Activated CD4-positive, alpha-beta T cell treated with anti-CD3 and anti-CD28 coated beads, Interleukin-2, amount 10 ng/mL, durations not matched to agents 7 days and 5 days (primary cell): ENCODE measurements at places on chromosomes 7 and 10. TPM values are rescaled to one million over a fixed set of nuclear protein-coding genes. Genes with fewer than 3 reads are reported as not detected.

GRCh38 chr10:114135476-114135875 is 38.5 kb downstream of the CCDC186 start:
- DNase-seq: no peak

The FOXP2 gene
- not detected for total RNA-seq

- DNase-seq: no peak
Observed at GRCh38 chr10:88540351-88540750, 42.8 kb downstream of the RNLS start.

The CCDC136 gene
- 5.1 TPM for total RNA-seq

DNA sequence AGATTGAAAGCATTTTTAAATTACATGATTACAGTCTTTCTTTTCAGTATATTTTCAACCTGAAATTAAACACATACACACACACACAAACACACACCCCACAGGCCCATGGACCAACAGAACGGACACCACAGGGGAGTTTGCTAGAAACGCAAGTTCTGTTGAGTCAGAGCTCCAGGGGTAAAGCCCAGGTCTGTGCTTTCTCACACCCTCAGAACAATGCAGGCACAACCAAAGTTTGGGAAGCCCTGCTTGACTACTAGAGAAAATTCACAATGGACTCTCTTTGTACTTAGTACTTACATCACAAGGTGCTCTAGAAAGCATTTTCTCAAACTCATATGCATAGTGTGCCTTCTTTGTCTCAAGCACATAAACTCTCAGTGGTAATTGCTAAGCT is 704.0 kb upstream of the IGFBP3 start:
- no peak for DNase-seq

DNA sequence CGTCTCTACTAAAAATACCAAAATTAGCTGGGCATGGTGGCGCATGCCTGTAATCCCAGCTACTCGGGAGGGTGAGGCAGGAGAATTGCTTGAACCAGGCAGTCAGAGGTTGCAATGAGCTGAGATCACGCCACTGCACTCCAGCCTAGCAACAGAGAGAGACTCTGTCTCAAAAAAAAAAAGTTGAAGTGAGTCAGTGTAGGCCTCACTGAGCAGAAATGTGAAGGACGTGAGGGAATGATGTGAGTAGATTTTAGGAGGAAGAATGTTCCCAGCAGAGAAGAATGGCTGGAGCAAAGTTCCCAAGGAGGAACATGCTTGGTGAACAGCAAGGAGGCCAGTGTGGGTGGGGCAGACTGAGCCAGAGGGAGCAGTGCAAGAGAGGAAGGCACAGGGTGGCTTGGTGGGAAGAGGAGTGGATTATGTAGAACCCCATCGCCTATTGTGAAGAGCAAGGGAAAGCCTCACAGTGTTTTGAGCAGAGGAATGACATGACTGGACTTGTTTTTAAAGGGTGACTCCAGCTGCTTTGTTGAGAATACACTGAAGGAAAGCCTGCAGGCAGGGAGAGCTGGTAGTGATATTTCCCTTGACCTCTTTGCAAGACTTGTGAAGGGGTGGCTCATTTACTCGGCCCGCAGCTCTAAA is 708.7 kb downstream of the SUGCT start:
- DNase-seq: no peak

DNA sequence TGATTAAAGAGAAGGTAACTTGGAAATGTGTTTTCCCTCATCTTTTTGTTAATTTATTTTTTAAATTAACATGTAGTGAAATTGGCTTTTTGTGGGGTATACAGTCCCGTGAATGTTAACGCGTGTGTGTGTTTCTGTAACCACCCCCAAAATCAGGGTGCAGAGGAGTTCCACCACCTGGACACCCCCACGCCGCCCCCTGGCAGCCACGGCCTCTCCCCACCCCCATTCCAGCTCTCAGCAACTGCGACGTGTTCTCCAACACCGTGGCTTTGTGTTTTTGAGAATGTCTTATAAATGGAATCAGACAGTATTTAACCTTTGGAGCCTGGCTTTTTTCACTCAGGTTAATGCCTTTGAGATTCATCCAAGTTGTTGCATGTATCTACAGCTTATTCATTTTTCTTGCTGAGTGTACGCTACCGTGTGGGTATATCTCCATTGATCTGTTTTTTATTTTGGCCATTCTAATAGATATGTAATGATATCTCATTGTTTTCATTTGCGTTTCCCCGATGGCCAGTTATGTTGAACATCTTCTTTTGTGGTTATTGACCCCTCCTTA is 218.8 kb downstream of the EBF3 start:
- no peak for DNase-seq

- DNase-seq: no peak
Observed at GRCh38 chr10:44647877-44648542, 263.1 kb upstream of the CXCL12 start.

DNA sequence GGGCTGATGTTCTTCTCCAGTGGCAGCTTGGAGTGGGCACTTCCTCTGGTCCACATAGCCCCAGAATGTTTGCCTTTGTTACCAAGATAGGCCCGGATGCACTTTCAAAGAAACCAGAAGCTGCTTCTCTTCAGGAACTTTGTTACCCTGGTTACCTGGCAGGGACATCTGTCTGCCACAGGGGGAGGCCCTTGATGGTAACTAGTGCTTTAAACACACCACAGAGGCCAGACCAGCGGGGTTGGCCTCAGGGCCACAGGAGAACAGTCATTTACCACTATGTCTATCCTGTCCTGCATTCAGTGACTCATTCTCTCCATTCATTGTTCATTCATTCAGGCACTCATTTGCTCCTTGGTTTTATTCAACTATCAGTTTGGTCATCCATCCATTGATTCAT is 11.9 kb upstream of the PLEKHA1 start:
- no peak for DNase-seq

The SEPTIN14 gene
- total RNA-seq: not detected

The LGI1 gene
- total RNA-seq: not detected

The LRRD1 gene
- total RNA-seq: not detected

The SCIN gene
- 1.6 TPM for total RNA-seq

DNA sequence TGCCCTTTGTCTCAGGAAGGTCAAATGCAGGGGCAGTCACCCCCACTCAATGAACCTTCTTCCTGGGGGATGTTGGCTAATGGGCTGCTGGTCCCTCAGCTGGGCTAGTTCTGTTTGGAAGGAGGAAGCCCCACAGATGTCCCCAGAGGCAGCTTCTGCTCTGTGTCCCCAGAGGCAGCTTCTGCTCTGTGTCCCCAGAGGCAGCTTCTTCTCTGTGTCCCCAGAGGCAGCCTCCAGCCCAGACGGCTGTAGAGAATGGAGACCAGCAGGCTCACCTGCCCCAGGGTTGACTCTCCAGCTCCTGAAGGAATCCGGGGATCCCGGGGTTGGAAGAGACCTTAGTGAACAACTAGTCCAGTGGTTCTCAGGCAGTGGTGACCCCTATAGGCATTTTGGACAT is 62.5 kb upstream of the LEP start:
- DNase-seq: no peak

- DNase-seq: no peak
Observed at GRCh38 chr10:11358011-11358410, 253.4 kb downstream of the USP6NL start.

DNA sequence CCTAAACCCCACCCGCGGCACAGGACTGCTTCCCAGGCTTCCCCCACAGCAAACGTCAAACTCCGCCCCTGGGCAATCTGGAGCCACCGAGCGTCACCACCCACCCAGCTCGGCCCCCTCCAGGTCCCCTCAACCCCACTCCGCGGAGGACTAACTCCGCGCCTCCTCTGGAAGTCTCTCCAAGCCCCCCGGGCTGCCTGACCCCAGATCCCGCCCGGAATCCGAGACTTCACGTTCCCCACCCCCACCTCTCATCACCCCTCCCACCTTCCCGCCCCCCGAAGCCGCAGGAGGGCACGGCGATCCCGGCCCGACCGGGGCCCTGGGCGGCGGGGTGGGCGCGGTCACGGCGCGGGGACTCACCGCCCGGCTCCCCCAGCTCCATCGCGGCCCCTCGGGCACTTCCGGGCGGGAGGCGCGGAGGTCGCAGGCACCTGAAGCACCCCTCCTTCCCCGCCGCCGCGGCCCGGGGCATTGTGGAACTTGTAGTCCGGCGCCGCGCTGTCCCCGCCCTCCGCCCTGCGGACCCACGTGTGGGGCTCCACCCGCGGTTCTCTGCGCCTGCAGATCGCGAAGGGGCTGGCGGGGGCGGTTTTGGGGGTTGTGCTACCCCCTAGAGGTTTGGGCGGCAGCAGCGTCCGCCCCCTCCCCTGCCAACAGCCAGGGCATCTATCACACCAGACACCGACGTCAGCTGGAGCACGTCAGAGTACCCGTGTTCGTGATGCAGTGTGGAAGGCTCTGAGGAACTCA is at the start of gene TMUB1:
TMUB1 (minus strand) TSS at position 423 of the 753 bp plus-strand sequence. CDS start 930 bp downstream, outside the sequence.
- DNase-seq: peak; percentile 88

GRCh38 chr7:132221356-132221755 is 354.9 kb downstream of the PLXNA4 start:
- DNase-seq: no peak

DNA sequence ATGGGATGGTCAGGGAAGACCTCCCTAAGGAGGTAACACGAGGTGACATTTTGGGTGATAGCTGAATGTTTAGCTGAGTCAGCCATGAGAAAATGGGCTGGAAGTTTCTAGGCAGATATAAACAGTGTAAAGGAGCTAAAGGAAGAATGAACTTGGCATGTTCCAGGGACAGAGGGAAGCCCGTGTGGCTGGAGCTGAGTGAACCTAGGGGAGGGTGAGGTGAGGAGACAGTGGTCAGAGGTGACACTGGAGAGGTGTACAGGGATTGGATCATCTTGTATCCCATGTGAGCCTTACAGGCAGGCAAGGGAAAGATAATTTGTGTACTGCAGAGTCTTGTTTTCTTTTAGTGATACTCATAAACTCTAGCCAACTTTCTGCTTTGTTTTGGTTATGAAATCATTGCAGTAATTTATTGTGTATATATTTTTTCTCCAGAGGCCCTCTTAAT is 1.8 kb downstream of the STARD3NL start:
- DNase-seq: no peak

The PLXNA4 gene
- 23.3 TPM for total RNA-seq

DNA sequence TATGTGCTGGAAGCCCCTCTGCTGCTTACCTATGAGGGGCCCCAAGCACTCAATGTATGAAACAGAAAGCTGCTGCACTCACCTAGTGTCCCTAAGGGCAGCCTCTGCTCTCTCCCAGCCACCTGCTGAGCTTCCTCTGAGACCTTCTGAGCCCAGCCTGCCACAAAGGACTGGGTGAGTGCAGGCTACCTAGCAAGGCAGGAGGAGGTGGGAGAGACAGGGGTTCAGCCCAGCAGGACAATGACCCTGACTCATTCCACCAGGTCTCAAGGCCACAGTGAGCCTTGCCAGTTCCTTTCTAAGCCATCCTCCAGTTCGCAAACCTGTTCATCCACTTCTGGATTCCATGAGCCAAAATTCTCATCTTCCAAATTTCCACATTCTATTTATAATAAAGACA is 16.3 kb downstream of the VOPP1 start:
- DNase-seq: no peak

DNA sequence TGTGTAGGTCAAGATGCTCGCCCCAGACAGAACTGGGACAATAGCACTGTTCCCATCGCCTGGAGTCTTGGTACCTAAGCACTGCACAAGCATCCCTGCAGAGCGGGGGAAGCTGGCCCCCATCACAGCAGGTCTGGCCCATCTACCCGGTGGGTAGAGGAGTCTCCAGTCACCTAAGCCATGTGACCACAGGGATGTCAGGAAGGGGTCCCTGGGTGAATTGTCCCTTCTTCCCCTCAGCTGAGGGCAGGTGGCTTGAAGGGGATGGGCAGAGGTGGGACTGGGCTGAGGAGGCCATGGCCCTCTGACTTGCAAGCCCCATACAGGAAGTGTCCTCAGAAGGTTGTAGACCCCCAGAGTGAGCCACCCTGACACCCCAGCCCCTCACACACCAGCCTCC is 39.7 kb downstream of the FRMPD2 start:
- DNase-seq: no peak

The GATA3 gene
- 48.1 TPM for total RNA-seq

- no peak for DNase-seq
Observed at GRCh38 chr7:14754631-14755030, 147.9 kb downstream of the DGKB start.

DNA sequence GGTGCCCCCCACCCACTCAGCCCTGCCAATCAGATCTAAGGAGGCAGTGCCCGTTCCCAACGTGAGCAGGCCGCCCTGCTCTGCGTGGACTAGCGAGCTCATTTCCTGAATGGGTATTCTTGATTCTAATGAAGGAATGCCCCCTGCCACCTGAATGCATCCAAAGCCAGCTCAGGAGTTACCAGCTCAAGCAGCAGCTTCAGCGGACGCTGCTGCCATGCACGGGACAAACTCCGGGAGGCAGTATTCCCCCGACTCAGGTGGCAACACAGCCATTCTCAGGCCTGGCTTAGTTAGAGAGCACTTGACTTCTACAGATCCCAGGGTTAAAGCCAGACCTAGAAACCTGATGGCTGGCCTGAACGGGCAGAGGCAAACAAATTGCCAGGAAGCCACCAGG is 25.8 kb downstream of the PSAP start:
- DNase-seq: no peak

DNA sequence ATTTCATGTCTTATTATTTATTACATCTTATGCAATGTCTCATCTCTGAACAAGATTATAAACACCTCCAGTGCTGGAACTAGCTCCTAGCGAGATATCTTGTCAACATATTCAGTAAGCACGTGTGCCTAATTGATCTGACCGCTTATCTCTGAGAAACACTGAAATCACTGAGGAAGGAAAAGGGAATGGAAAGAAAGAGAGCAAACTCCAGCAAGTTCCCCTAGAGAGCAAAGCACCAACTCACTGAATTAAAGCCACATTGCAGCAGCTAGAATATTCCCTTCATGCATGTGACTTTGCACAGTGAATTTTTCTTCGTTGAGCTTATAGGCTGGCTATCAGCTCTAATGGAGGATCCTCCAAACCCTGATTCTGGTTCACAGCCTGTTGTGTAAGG is 177.1 kb upstream of the FRMD4A start:
- DNase-seq: no peak

DNA sequence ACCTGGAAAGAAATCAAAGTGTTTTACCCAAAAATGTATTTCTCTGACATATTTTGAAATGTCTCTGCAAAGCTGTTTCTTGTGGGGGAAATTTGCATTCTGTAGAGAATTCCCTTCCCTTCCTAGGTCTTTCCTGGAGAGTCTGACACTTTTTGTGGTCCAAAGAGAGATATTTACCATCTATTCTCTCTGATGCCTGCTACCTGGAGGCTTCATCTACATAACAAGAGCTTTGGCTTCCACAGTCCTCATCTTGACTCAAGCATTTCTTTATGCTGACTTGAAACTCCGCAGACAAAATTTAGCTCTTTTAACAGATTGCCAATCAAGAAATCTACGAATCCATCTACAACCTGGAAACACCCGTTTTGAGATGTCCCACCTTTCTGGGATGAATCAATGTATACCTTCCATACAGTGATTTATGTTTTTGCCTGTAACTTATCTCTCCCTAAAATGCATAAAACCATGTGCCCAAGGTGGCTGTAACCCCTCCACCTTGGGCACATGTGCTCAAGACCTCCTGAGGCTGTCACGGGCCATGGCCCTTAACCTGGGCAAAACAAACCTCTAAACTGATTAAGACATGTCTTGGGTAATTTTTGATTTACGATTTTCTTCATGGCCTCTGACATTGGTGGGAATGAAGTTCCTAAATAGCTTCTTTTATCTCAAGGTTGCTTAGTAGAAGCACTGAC is 334.7 kb downstream of the GALNT17 start:
- no peak for DNase-seq

- DNase-seq: no peak
Observed at GRCh38 chr7:98557538-98558031, 59.5 kb upstream of the NPTX2 start.

GRCh38 chr10:13404791-13405190 is 56.7 kb upstream of the SEPHS1 start:
- DNase-seq: no peak

- no peak for DNase-seq
Observed at GRCh38 chr7:113143486-113144257, 25.3 kb upstream of the SMIM30 start.

- DNase-seq: no peak
Observed at GRCh38 chr10:123890226-123890625, 1.4 kb downstream of the CPXM2 start.
